ENCODE measurements at places on chromosomes 11 and 22.

DNA sequence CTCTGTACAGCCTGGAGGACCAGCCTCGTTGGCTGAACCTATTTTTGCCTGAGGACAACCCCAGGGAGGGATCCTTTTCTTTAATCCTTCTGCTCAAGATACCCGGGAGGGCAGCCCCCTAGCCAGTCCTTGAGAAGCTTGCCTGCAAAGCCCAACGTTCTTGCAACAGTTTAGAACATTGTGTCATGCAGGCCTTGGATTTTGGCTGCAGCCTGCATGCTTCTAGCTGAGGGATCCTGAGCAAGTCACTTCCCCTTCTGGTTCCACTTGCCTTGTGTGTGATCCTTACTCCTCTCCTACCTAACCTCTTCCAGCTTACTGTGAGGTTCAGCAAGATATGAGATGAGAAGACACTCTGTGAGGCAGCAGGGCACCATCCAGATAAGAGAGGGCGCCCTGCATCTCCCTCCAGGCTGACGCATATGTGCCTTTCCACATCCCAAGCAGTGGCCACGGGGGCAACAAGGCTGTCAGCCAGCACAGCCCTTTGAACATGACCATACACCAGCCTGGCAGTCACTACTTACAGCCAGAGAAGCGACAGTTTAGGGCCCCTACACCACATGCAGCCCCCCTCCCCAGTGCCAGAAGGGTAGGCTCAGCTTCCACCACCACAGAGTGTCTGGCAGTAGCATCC is 76.1 kb downstream of the C11orf58 start:
- DNase-seq = no peak

- DNase-seq = peak; percentile 64
Observed at GRCh38 chr11:116791002-116791812, 472 bp downstream of the APOA5 start.

- DNase-seq = no peak
Observed at GRCh38 chr22:44909241-44909640, 100.6 kb downstream of the PHF21B start.

DNA sequence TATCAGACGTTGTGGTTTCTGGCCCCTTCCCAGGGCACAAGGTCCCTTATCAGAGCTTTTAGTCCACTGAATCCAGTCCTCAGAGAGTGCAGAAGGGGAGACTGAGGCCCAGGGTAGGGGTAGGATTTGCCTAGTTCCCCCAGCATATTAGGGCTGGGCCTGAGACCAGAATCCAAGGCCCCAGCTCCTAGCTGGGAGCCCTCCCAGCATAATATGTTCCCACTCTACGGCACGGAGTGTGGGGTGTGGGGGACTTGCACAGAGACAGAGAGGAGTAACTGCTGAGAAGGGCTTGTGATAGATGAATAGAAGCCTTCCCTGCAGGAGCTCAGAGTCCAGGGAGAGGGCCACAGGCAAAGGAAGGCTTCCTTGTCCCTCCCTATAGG is 43.8 kb downstream of the NEU3 start:
- no peak for DNase-seq

GRCh38 chr11:11338304-11338703 is 14.7 kb downstream of the CSNK2A3 start:
- no peak for DNase-seq

DNA sequence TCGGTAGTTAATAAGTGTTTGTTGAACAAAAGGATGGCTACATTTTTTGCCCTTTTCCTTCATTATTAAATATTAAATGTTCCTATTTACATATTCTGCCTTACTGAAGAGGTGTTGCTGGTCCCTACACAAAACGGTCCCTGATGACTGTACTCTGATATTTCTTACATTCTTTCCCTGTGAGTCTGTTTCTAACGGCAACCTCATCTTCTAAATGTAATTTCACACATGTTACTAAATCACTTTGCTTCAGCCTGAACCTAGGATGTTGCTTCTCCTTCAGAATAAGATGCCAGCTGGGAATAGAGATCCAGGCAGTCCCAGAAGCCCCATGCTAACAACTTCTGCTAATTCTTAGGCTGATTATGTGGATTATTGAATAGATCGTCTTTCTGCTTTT is 50.3 kb downstream of the SPON1 start:
- DNase-seq = no peak

DNA sequence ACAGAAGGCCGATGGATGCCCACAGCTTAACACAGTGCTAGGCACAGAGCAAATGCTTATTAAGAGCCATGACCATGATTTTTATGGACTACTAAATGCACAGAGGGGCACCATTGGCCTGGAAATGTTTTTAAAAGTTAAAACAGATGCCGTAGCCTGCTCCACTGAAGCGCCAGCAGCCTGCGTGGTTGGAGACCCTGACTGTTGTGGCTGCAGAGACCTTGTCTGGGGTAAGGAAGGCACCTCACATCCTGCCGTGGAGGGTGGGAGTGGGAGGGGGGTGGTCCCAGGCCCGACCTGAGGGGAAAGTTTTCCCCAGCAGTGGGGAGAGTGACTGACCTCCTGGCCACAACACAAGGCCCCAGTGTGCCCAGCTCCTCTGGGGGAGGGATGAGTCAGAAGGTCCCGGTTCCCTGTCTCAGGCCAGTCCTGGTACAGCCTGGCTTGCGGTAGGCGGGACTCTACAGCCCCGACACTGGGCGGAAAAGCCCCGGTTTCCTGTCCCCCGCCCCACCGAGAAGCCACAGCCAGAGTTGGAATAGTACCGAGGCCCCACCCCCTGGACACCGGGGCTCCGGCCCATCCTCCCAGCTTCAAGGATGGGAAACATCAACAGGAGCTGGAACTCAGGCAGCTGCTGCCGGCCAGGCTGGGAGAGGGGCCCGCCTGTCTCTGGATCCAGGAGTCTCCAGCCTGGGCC is 7.0 kb downstream of the CHST1 start:
- no peak for DNase-seq

DNA sequence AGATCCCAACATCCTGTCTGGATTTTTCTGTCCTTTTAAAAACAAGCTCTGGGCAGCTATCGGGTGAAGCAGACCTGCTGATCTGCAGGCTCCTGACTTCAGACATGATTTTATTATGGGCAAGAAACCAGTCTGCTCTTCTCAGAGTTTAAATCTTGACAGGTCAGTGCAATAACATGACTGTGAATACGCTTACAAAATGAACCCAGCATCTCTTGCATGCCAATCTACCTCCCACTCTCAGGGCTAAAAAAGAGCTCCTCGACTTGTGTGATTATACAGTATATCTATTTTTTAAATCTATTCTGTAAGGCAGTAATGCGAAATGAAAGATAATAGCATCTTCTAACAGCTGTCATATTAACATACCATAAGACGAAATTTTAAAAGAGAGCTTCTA is 18.7 kb upstream of the ASPHD2 start:
- DNase-seq = no peak

DNA sequence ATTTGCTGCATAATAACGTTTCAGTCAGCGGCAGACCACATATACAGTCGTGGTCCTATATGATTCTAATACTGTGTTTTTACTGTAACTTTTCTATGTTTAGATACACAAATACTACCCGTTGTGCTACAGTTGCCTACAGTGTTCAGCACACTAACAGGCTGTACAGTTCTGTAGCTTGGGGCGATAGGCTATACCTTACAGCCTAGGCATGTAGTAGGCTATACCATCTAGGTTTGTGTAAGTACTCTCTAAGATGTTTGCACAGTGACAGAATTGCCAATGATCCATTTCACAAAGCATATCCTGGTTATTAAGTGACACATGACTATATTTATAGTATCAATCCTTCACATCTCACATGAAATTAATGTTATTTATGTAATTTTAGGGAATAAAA is 78.2 kb downstream of the YAP1 start:
- no peak for DNase-seq

GRCh38 chr11:9914064-9914463 is 250.2 kb downstream of the SWAP70 start:
- DNase-seq = no peak

DNA sequence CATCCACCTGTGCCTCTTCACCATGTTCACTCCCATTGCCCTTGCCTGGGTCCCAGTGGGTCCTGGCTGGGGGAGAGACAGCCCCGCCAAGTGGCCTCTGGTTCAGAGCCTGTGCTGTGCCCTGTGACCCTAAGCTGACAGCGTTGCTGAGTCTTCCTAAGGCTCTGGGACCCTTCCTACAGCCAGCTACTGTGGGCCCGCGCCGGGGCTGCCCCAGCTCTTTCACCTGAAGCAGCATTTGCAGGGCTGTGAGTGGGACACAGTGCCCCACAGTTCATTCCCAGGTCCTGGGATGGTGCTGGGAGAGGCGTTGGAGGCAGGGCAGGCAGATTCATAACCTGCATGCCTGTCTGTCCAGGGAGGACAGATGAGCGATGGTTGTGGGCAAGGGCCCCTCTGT is 10.7 kb downstream of the TPCN2 start:
- no peak for DNase-seq

- no peak for DNase-seq
Observed at GRCh38 chr22:46815896-46816731, 53.7 kb downstream of the TBC1D22A start.

GRCh38 chr11:61107888-61108287 is 5.6 kb downstream of the CD5 start:
- DNase-seq = no peak

- DNase-seq = no peak
Observed at GRCh38 chr22:29690476-29690875, 29.3 kb upstream of the CABP7 start.

DNA sequence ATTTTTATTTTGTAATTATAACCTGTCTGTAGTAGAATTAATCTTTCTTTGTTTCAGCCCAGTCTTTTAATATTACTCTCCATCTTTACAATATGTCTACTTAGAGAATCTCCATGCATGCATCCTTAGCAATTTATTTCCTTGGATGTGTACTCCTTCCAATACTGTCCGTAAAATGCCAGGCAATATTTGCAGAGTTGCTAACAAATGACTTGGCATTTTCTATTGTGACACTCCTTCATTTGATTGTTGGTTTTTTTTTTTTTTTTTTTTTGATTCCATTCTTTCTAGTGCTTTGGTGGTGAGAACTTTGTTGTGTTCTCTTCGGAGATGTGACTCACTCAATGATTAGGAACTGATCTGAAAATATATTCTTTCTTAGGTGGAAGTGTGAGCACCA is 220.3 kb downstream of the CNTN5 start:
- no peak for DNase-seq

GRCh38 chr11:57457643-57458023 is 2.7 kb upstream of the RTN4RL2 start:
- DNase-seq = no peak

DNA sequence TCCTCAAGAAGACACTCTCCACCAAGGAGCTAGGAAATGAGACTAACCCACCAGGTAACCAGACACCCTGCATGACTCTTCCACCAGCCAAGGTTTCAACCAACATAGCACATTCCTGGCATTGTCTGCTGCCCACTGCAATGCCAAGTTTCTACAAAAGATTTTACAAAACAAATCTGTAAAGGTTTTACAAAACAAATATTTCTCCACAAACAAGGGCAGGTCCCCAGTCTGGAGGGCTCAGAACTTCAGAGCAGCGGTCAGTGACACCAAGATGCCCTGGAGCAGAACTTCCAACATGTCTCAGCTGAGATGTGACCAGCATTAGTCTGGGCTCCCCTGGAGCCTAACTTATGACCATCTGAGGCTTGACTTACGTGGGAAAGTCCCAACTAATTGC is 14.0 kb downstream of the GALNT18 start:
- DNase-seq = no peak

Measured in SHP77 (cell line).